ENCODE measurements at places on chromosomes 4 and X.

DNA sequence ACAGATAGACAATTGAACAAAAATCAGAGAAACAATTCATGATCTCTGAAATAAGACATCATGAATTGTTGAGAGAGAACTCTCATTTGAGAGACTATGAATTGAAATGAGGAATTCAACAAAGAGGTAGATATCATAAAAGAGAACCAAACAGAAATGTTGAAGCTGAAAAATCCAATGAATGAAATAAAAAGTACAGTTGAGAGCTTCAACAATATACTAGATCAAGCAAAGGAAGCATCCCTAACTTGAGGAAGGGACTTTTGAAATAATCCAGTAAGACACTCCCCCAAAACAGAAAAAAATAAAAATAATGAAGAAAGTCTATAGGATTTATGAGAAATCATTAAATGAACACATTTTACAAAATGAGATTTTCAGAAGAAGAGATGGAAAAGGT is 310.0 kb upstream of the PCDH10 start:
- no peak for DNase-seq

- DNase-seq = no peak
Observed at GRCh38 chrX:39625810-39626209, 471.9 kb downstream of the BCOR start.

- no peak for DNase-seq
Observed at GRCh38 chrX:53421772-53422085, 725 bp downstream of the SMC1A start.

DNA sequence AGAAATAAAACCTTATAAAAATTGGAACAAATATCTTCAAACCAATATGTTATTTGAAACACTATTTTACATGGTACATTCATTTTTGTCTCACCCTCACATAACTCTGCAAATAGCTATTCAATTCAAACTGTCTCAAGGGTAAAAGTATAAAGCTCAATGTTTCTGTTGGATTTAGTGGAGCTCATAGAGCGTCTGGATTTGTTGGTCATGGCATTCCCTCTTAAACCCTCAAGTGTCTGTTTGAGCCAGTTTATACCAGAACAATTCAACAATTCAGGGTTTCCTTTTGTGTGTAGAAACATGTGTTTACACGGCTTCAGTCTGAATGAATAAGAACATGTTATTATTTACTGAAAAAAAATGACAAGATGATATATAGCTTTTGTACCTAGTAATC is 161.6 kb downstream of the PCDH18 start:
- DNase-seq = no peak

- DNase-seq = no peak
Observed at GRCh38 chrX:148628621-148629020, 128.2 kb downstream of the AFF2 start.

All from activated CD8-positive, alpha-beta memory T cell treated with anti-CD3 and anti-CD28 coated beads for 4 hours (primary cell).